Chondrocyte (in vitro differentiated cells): ENCODE measurements at places on chromosomes 16 and 17. TPM values are rescaled to one million over a fixed set of nuclear protein-coding genes. Genes with fewer than 3 reads are reported as not detected.

DNA sequence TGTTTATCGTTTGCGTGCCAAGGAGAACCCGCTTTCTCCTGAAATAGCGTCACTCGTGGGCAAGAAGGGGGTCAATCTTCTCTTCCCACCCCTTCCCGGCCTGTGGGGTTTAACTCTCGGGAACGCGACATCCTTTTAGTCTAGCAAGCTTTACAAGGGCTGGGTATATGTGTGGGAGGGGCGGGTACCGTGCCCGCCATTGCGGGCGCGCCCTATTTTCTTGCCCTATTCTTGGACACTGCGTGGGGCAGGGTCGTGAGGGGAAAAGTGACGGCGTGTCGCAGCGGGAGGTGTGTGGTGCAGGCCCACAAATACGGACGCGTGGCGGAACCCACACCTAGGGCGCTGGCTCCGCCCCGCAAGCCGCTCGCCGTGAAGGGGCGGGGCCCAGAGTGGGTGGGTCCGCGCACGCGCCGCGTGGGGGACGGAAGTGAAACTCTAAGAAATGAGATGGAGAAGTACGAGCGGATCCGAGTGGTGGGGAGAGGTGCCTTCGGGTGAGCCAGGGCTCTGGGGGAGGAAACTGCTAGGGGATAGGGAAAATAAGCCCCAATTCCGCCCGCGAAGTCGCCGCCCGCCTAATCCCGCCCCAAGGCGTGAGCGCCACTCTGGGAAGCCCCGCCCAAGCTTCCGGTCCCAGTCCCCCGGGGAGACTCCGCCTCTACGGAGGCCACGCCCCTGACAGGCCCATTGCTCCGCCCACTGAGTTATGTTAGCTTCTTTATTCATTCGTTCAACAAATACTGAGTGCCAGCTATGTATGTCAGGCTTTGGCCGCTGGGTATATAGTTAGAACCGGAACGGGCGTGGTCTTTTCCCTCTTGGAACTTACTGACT is at the start of gene NEK8:
NEK8 (plus strand) TSS at position 425 of the 837 bp plus-strand sequence; CDS start at position 451, 26 bp downstream.
- peak; percentile 97 for DNase-seq

GRCh38 chr17:81019563-81020442 is 15.1 kb upstream of the BAIAP2 start:
- no peak for DNase-seq

- no peak for DNase-seq
Measured at GRCh38 chr17:65025297-65025696, 31.2 kb downstream of the GNA13 start.

DNA sequence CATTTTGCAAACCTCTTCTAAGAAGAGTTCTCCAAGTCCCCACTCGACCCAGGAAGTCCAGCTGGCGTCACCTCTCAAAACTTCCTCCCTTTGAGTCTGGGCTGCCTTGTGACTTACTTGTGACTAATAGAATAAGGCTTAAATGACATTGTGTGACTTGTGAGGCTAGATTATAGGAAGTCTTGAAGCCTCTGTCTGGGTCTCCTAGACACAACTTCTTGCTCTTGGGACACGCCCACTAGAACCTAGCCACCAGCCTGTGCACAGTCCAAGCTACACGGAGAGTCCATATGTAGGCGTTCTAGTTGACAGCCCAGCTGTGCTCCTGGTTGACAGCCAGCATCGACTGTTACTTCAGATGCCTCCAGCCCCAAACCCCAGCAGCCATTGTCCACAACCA is 66.7 kb upstream of the TANC2 start:
- DNase-seq, result no peak

GRCh38 chr17:61313461-61314326 is 85.9 kb upstream of the TBX2 start:
- DNase-seq, result no peak

HNF1B gene
- 3.6 to 10.5 TPM (median 10.1 TPM) in 3 replicates for total RNA-seq

GRCh38 chr16:12265108-12265507 is 288.6 kb downstream of the SNX29 start:
- DNase-seq, result no peak

C17orf78 gene
- not detected in 3 replicates for total RNA-seq

DNA sequence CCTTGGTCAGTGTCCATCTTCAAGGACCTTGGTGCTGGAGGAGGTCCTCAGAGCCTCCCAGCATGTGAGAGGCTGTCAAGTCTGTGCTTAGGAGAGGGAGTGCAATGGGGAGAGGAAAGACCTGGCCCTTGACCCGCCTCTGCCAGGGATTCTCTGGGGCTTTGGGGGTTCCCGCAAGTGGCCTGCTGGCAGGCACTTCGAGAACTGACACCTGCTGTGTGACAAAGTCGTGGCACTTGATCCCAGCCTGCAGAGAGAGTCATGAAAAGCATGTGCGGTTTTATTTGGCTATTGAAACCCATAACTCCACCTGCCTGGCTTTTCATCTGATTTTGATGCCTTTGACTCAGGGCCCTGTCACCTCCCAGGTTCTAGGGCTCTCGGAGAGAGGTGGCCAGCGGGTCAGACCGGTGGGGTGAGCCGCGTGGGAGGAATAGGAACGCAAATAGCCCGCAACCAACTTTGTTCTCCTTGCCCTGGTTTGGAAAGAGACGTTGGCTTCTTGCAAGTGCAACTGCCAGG is 42.8 kb upstream of the GSE1 start:
- DNase-seq, result no peak

- DNase-seq, result no peak
Measured at GRCh38 chr16:49441366-49441780, 67.8 kb downstream of the C16orf78 start.

PRAC1 gene
- not detected in 3 replicates for total RNA-seq

DNA sequence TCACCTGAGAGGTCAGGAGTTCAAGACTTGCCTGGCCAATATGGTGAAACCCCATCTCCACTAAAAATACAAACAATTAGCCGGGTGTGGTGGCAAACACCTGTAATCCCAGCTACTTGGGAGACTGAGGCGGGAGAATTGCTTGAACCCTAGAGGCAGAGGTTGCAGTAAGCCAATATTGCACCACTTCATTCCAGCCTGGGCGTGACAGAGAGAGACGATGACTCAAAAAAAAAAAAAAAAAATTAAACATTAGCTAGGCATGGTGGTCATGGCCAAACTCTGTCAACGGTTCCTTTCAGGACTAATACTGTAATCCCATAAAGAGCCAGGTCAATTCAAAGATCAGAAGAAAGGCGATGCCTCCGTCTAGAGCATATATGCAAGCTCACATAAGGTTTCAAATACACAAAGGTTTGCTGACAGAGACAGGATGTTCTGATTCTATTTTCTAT is 2.4 kb downstream of the RNF157 start:
- DNase-seq, result no peak

DNA sequence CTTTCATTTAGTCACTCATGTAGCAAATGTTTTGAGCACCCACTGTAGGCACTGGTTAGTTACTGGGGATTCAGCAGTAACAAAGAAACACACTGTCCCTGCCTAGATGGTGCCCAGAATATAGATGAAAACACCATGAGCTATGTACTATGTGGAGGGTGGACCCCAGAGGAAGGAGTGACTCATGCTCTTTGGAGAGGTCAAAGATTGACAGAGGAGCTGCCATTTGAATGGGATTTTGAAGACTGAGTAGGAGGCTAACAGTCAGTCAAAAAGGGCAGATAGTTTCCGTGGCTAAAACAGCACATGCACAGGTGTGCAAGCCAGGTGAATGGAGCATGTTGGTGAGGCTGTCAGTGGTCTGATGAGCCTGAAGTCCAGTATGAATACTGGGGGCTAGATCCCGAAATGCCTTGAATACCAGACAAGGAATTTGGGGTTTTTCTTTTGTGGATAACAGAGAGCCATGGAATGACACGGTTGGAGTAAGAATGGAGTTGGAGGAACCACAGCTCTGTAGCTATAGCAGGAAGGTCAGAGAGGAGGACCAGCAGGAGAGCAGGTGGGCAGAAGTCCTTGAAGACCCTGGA is 6.1 kb downstream of the IL21R start:
- no peak for DNase-seq

OTOP2 gene
- total RNA-seq, result not detected in 3 replicates

- DNase-seq, result no peak
Measured at GRCh38 chr17:50117202-50118051, 12.5 kb downstream of the SAMD14 start.

DNA sequence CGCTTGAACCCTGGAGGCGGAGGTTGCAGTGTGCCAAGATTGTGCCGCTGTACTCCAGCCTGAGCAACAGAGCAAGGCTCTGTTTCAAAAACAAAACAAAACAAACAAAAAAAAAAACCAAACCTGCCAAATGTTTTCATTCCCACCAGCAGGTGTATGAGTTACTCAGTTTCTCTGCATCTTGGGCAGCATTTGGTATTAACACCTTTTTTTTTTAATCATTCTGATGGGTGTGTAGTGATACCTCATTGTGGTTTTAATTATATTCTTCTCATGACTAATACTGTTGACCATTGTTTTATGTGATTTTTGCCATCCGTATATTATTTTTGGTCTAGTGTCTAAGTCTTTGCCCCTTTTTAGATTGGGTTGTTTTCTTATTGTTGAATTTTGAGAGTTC is 15.3 kb downstream of the NFATC3 start:
- no peak for DNase-seq

TBC1D3G gene
- not detected in 3 replicates for total RNA-seq

STAC2 gene
- total RNA-seq, result 0.35 to 1.1 TPM (median 0.44 TPM) in 3 replicates

GRCh38 chr16:63553980-63554379 is 1517.7 kb upstream of the CDH8 start:
- DNase-seq, result no peak

GRCh38 chr17:61410141-61411010 is 10.7 kb downstream of the TBX2 start:
- peak; percentile 81 for DNase-seq

DNA sequence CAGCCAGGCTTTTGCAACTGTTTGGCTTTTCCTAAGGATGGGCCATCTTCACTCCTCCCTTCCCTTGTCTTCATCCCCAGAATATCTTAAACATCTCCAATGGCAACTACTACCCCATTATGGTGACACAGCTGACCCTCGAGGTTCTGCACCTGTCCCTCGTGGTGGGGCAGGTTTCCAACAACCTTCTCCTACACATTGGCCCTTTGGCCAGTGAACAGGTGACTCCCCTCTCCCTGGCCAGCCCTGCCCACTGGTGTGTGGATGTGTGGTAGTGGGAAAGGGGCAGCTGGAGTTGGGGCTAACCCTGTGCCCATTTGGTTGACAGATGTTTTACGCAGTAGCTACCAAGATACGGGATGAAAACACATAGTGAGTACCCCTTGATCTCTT is 4.7 kb downstream of the TMEM106A start:
- DNase-seq, result peak; percentile 66

ICAM2 gene
- not detected in 3 replicates for total RNA-seq

GRCh38 chr17:69122065-69122464 is 19.6 kb downstream of the ABCA6 start:
- DNase-seq, result no peak

GRCh38 chr17:41697122-41697962 is 8.7 kb downstream of the EIF1 start:
- DNase-seq, result no peak

CDC6 gene
- total RNA-seq, result 8.5 to 33.1 TPM (median 9.9 TPM) in 3 replicates

MT4 gene
- not detected in 3 replicates for total RNA-seq

TEKT5 gene
- total RNA-seq, result not detected in 3 replicates

TPSB2 gene
- not detected in 3 replicates for total RNA-seq

DNA sequence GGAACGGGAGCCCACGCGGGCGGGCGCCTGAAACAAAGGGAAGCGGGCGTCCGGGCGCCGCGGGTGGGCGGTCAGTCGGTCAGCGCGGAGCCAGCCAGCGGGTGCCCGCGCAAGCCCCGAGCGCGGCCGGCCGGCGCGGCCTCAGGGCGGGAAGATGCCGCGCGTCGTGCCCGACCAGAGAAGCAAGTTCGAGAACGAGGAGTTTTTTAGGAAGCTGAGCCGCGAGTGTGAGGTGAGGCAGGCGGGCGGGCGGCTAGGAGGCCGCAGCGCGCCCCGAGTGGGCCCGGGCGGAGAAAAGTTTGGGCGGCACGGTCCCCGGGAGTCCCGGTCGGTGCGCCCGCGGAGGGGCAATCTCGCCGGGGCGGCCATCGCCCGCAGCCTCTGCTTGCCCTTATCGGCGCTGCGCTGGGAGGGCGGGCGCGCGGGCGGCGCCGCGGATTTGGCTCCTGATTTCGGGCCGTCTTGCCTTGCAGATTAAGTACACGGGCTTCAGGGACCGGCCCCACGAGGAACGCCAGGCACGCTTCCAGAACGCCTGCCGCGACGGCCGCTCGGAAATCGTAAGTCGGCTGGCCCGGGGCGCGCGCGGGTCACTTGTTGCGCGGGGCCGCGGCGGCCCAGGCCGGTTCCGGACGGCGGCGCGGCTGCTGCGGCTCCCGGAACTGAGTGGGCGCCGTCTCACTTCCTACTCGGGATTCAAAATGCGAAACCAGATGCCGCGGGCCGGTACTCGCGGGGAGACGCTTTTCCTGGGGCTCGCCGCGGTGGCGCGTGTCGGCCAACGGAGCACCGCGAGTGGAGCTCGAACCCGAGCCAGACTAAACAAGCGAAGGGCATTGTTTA is 526 bp downstream of the CBFB start:
- DNase-seq, result peak; percentile 77

ERBB2 gene
- 86.0 to 94.3 TPM (median 90.5 TPM) in 3 replicates for total RNA-seq

DNA sequence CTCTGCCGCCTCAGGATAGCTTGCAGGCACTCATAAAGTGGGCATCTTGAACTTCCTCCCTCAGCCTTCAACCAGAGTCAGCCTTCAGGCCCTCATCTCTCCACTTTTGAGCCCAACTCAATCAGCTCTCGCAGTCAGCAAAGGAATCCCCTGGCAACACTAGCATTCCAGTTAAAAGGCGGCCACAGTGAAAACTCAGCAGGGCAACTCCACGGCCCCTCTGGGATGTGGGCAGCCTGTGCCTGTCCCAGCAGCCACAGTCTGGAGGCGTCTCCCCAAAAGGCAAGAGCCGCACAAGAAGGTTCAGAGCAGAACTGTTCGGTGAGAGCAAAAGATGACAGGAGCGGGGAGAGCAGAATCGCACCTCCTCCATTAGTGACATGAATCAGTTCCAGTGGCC is 9.0 kb downstream of the TMEM11 start:
- no peak for DNase-seq

SMIM22 gene
- not detected in 3 replicates for total RNA-seq

DNA sequence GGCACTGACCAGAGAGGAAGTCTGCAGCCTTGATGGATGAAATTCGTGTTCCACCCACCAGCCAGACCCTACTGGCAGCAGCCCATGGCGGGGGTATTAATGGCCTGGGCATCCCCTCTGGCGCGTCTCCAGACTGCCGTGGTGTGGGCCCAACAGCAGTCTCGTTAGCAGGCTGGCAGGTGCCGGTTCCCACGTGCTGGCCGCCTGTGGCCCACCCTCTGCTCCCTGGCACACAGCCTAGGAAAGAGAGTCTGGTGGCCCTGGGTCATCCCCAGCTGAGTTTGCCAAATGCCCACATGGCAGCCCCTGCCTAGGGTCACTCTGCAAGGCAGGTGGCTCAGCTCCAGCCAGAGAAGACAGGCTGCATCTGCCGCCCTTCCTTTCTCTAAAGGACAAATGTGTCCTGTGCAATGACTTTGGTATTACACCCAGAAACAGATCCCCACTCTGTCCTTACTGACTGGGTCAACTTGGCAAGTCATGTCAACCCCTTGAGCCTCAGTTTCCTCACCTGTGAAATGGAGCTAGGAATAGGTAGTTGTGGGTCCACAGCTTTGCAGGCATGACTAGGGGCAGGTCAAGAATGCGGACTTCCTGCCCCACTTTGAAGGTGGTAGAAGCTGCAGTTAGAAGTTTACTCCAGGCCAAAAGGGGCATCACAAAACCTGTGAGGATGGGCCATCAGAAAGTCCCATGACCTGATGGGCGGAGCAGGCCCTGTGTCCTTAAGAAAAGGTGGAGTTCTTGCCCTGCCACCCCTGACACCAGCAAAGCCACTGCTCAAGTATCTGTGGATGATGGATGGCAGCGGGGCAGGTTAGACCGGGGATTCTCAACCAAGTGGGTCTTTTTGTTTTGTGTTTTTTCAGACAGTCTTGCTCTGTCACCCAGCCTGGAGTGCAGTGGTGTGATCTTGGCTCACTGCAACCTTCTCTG is 76.6 kb downstream of the ABCC6 start:
- no peak for DNase-seq
